ELF-1 (cell line): ENCODE measurements at places on chromosomes 7 and 10.

GRCh38 chr10:117218654-117219053 lies 21.4 kb downstream of the KCNK18 start:
- DNase-seq: no peak

- DNase-seq: no peak
Observed at GRCh38 chr10:78386509-78386908, 352.8 kb downstream of the RPS24 start.

DNA sequence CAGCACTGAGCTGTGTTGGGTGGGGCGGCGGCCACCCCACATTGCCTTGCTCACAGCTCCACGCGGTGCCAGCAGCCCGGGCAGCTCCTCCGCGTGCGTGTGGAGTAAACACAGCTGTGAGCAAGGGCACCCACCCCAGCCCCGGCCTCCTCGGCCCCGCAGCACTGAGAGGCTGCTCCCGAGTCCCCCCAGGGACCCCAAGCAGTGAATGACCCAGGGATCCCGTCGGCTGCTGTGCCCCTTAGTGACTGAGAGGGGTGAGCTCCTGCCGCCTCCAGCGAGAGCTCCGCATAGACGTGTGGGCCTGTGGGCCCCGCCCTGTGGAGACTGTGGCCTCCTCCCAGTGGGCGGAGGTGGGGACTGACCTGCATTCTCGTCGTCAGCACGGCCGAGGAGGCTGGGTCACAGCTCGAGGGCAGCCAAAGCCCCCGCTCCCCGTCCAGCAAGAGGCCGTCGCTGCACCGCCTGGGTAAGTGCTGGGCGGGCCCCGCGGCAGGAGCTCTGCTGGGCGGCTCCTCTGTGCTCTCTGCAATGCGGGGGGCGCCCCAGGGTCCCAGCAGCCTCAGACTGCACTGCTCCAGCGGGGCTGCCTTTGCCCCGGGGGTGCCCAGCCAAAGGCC lies 29.9 kb upstream of the UTF1 start:
- peak; percentile 47 for DNase-seq

GRCh38 chr10:110317866-110318850 lies 13.4 kb upstream of the SMNDC1 start:
- DNase-seq: peak; percentile 16

DNA sequence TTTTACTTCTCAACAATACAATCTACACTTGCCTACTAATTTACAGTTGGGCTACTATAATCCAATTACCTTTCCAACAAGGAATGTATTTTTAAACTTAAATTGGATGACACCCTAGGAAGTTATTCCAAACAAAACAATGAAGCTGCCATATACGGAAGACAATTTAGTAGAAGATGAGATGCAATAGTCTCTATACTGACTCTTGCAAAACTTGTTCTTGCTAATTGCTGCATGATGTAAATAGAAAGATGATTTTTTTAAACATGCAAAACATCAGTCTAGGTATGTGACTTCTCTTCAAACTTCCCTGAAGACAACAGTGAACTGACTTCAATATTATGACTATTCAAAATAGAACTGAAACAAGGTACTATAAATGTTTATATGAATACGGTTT lies 17.6 kb downstream of the NT5C3A start:
- DNase-seq: no peak

GRCh38 chr10:108327706-108328105 lies 1163.2 kb upstream of the SORCS1 start:
- DNase-seq: no peak

GRCh38 chr10:68023292-68023691 lies 51.8 kb downstream of the HERC4 start:
- no peak for DNase-seq
